ENCODE measurements at places on chromosomes 6 and 20.

GRCh38 chr20:9755301-9755700 is 83.6 kb downstream of the PAK5 start:
- DNase-seq: no peak

- no peak for DNase-seq
Observed at GRCh38 chr6:100230953-100231316, 233.8 kb downstream of the SIM1 start.

GRCh38 chr6:106757722-106758467 is 128.5 kb downstream of the QRSL1 start:
- no peak for DNase-seq

GRCh38 chr20:57996936-57997890 is 231.2 kb downstream of the ANKRD60 start:
- no peak for DNase-seq

DNA sequence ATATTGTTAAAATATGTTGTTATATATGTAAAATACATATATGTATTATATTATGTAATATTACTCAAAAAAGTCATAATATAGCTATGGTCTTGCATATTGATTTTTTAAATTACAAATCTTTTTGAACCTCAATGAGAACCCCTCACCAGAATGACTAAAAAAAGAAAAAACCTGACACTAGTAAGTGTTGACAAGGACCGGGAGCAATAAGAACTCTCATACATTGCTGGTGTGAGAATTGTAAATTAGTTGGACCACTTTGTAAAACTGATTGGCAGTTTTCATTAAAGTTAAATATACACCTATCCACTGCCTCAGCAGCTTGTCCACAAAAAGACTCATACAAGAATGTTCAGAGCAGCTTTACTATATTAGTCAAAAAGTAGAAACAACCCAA is 280.0 kb downstream of the BMP7 start:
- DNase-seq: no peak

All from inflammatory macrophage (primary cell).